Stimulated activated CD4-positive, alpha-beta T cell treated with anti-CD3 and anti-CD28 coated beads, Interleukin-12 subunit alpha, Interleukin-12 subunit beta, amount 100 ng/mL, for 48 hours (primary cell): ENCODE measurements at places on chromosomes 6 and 20.
A peak's percentile ranks its signal among the peaks of the same experiment; 100 is the strongest.

DNA sequence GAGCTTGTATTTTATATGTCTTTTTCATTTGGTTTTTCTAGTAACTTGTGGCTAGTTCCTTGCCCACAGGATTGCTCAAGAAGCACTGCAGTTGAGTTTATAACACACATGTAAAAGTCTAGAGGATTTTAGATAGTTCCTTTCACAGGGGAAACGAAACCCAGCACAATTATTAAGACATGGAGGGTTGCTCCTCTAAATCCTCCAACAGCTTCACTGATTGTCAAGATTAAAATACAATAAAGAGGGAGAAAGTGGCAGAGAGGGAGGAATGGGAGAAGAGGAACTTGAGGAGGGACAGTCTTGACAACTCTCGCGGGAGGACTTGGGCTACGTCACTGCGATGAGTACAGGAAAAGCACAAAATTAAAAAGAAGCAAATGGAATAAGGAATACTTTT, 9.7 kb upstream of the TBC1D7 start:
- DNase-seq, result no peak

DNA sequence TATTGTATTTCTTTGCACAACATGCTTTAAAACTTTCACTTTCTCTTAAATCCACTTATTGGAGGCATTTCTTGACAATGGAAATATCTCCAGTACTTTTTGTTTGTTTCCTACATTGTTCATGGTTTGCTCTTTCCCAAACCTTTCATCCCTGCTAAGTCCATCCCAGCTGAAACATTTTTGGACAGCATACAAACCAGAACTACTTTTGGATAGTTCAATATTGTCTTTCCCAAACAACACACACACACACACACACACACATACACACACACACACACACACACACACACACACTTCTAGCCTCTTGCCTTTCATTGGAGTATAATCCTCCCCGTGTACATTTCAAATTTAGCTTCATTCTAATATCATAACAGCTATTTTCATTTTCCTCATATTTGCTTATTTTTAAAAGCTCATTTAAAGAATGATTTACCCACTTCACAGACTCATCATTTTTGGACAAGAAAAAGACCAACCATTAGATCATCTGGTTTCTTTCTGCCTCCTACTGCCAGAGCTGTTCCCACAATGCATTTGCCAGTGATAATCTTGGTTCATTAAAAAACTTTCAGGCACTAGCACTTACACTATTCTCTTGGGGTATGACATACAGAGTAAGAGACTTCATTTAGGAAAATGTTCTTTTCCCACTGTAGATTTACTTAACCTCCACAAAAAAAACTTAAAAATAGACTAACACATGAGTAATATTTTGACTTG, 248.1 kb downstream of the CD109 start:
- DNase-seq, result no peak

DNA sequence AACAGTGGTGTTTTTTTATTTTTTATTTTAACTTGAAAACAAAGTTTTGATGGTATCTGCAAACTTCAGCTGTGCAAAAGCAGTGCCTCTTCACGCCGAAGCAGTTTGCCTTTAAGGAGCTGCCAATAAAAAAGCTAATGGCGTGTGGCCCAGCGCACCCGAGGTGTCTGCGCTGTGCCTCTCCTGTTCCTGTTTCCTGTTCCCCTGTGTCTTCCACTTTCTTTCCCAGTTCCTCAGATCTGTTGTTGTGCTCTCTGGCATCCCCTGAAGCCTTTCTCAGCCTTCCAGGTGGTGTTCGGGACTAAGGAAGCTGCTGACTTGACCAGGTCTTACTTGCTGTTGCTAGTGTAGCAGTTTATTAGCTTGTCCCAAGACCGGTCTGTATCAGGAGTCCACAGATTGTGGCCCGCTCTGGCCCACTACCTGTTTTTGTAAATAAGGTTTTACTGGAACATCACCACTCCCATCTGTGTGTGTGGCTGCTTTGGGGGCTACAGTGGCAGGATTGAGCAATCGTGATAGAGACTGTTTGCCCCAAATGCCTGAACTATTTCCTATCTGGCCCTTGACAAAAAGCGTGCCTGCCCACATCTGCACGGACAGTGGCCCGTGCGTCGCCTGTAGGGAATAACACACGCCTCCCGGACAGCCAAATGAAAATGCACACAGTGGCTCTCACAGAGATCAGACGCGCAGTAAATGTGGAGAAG, 178.3 kb downstream of the TMEM242 start:
- DNase-seq, result no peak

- peak; percentile 36 for DNase-seq
These were observed 580 bp downstream of the VEGFA start for GRCh38 chr6:43770372-43771209.

DNA sequence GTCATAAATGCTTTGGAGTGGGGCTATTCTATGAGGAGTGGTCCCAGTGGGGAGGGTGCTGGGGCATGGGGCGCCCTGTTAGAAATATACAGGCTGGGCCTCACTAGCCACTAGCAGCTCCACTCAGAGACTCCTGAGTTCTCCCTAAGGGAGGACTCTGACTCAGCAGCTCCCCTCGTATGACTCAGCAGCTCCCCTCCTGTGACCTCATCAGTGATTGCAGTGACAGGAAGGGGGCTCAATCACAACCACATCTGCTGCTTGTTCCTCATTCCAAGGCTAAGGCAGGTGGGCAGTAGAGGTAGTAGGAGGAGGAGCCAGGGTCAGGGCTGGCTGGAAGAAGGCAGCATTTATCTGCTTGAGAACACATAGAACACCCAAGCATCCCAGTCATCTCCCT, 73.7 kb downstream of the PRND start:
- DNase-seq, result no peak

GRCh38 chr6:136738692-136739057, 53.6 kb downstream of the MAP3K5 start:
- DNase-seq, result no peak

GRCh38 chr6:101070044-101070608, 189.0 kb upstream of the ASCC3 start:
- DNase-seq, result no peak

DNA sequence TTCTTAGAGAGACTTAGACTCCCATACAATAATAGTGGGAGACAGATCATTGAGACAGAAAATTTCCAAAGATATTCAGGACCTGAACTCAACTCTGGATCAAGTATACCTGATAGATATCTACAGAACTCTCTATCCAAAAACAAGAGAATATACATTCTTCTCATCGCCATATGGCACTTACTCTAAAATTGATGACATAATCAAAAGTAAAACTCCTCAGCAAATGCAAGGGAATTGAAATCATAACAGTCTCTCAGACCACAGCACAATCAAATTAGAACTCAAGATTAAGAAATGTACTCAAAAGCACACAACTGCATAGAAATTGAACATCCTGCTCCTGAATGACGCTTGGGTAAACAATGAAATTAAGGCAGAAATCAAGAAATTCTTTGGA, 28.7 kb downstream of the PERP start:
- no peak for DNase-seq

GRCh38 chr20:46331611-46332361, 23.5 kb upstream of the CDH22 start:
- DNase-seq, result no peak

- DNase-seq, result no peak
These were observed 95.0 kb downstream of the TOX2 start for GRCh38 chr20:44009679-44009992.

DNA sequence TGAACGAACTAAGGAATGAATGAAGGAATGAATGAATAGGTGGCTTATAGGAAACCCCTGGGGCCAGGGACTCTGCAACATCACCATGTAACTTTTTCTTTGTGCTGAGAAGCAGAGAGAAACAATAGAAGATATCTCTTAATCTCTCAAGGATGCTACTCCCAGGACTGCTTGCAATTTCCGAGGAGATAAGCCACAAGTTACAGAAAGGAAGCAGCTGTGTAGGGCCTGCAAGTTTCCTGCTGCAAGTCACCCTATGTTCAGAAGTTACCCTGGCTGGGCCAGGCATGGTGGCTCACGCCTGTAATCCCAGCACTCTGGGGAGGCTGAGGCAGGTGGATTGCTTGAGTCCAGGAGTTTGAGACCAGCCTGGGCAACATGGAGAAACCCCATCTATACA, 7.3 kb upstream of the MAVS start:
- DNase-seq, result no peak

DNA sequence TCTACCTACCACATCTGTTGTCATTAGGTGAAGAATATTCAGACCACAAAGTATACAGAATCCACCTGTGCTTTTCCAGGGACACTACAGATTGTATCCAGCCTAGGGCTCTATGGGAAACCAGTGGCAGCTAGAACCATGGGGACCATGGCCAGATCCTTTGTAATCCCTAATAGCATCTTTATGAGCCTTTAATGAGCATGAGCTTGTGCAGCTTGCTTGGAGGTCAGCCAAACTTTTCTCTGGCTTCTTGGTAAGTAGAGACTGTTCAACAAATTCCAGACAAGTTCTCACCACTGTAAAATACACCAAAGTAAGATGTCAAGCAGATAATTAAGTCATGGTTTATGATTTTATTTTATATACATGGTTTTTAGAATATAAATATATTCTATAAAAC, 301.6 kb upstream of the ADGRB3 start:
- no peak for DNase-seq

- no peak for DNase-seq
These were observed 538.5 kb downstream of the BMP2 start for GRCh38 chr20:7305976-7306375.

DNA sequence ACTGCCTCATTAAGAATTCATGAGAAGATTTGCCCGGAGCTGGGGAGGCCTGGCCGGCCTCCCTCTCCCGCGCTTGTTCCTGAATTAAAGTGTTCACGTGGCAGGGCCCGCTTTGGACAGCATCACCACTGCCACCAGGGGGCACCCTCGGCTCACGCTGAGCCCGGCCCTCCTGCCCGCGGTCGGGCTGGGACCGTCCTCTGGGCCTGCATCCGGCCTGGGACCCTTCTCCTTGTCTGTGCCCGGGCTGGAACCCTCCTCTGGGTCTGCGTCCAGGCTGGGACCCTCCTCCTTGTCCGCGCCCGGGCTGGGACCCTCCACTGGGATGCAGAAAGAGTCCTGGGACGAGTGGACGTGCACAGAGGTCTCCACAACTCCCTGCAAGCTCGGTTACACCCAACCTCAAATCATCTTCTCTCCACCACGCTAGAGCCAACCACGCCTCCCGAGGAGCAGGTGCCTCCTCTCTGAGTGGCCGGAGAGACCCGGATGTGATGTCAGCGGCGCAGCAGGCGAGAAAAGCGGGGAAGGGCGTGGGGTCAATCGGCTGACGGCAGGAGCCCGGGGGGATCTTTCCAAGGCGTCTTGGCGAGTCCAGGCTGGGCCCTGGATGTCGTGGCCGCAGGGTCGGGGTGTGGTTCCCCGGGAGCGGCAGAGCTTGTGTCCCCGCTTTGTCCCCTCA, 50.9 kb upstream of the DACT2 start:
- peak; percentile 61 for DNase-seq

- DNase-seq, result no peak
These were observed 14.6 kb upstream of the FRMD1 start for GRCh38 chr6:168093634-168094033.

GRCh38 chr6:98838975-98839374, 4.6 kb downstream of the POU3F2 start:
- no peak for DNase-seq

DNA sequence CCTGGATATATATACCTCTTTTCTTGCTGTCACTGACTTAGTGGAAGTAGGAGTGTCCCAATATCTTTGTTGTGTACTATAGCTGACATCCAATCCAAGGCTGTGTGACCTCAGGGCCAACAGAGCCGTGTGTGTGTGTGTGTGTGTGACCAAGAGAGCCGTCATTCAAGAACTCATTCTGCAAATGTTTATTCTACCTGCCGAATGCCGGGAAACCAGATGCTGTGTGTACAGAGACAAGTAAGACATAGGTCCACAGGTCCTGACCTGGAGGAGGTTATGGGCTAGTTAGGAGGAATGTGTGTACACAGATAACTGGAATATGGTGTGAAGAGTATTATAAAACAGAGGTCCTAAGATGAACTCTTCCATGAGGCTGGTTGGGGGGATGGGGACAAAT, 190.0 kb downstream of the DHX35 start:
- DNase-seq, result no peak

DNA sequence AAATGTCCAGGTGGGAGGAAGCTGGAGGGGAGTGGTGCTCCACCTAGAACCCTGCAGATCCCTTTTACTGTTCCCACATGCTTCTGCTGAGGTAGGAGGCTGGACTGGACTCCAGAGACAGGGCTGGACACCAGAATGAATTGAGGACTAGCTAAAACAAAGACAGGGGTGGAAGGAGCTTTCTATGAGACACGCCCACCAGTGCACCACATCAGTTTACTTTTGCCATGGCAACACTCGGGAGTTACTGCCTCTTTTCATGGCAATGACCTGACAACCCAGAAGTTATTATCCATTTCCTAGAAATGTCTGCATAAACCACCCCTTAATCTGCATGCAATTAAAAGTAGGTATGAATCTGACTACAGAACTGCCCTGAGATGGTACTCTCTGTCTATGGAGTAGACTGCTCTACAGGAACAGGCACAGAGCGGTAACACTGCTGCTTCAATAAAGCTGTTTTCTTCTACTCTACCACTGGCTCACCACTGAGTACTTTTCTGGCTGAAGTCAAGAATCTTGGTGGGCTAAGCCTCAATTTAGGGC, 211.7 kb downstream of the TFAP2C start:
- no peak for DNase-seq

- peak; percentile 42 for DNase-seq
These were observed 137.2 kb downstream of the MAP3K4 start for GRCh38 chr6:161128680-161129196.

DNA sequence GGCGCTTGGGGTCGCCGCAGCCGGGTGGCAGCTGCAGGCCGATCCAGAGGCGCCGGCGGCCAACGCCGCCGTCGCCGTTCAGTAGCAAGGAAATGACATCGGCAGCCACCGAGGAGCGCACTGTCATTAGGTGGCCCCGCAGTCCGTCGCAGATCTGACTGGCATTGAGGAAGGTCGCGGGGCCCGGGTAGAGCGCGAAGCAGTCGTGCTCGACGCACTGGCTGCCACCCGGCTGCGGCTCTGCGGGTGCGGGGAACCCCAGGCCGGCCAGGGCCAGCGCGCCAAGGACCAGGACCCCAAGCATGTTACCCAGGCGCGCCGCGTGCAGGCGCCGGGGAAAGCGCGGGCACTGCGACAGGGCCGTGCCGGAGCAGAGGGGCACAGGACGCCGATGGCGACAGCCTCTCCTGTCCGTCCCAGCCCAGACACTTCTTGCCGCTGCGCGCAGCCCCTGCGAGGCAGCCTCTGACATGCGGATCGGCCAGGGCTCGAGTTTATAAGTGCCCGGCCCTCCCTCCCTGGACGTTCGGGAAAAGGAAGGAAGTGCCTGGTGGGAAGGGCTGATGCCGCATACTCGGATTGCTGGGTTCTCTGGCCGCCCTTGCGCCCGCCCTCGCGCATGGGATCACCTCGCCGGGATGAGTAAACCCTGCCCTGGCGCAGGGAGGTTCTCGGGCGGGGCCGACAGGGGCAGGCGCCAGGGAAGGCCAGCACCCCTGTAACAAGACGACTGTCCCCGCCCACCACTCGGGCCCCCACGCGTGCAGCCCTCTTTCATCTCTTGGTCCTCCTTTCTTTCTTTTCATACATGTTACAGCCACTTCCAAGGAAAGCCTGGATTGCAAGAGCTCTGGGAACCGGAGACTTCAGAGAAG, at the start of gene THBD:
TSS of gene THBD (minus strand) at position 472 of the 875 bp plus-strand sequence. CDS start at position 304, 168 bp downstream.
- DNase-seq, result no peak
